ENCODE measurements at places on chromosomes 3 and 15.

GRCh38 chr3:104257486-104257885 is 1109.2 kb upstream of the ALCAM start:
- DNase-seq, result no peak

DNA sequence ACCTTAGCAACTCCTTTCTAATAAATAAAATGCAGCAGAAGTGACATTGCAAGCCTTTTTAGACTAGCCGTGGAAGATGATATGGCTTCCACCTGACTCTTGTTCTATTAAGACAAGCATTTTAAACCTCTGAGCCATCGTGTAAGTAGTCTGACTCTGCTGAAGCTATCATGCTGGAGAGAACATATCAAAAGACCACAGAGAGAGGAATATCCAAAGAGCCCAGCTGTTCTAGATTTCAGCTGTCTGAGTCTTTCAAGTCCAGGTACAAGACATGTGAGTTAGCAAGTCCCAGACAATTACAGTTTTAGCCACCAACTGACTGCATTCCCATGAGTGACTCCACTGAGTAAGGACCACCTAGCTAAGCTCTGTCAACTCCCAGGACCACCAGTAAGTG is 517.0 kb upstream of the NAALADL2 start:
- DNase-seq, result peak; percentile 40

DNA sequence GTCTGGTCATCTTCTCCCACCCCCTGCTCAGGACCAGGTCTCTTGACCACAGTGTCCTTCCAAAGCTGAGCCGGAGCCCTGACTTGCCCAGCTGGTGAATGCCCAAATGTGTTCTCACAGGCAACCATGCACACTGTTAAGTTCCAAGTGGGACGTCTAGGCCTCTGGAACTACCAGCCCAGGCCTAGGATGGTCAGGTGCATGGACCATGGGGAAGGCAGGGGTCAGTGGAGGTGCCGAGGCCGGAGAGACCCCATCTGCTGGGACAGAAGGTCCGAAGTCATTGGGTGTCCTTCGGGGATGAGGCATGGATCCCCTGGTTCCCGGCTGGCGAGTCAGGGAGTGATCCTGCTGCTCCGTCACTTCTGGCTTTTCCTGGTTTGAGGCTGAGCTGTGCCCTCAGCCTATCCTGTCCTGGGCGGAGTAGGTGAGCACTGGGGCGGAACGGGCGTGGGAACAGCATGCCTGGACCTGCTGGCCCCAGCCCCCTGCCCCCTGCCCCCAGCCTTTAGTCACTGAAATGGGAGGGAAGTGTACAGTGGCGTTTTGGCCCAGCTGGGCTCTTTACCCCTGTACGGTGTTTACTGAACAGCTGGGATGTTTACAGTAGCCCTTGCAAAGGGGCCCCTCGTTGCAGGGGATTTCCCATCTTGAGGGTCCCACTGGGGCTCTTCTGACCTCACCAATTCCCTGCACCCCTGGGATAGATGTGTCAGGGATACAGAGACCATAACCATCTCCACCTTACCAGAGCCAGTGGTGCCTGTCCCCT is 12.1 kb downstream of the SEMA3F start:
- no peak for DNase-seq

- no peak for DNase-seq
Observed at GRCh38 chr3:46378426-46378942, 7.7 kb downstream of the CCR5 start.

- no peak for DNase-seq
Observed at GRCh38 chr3:102224171-102224570, 210.6 kb upstream of the ZPLD1 start.

DNA sequence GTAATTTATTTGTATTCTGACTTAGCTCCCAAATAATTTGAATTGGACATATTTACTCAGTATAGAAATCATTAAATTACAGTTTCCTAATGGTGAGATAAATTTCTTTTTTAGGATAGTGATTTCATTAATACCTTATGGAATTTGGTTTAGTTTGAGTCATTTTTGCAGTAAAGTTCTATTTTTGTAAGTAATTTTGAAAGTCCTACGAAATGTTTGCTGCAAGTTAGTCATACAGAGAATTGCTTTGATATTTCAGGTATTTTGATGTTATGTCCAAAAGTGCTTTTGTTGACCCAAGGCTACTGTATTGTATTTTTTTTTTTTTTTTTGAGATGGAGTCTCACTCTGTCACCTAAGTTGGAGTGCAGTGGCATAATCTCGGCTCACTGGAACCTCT is 41.7 kb downstream of the TCF12 start:
- DNase-seq, result no peak

- no peak for DNase-seq
Observed at GRCh38 chr3:47476330-47476626, 537 bp upstream of the SCAP start.

DNA sequence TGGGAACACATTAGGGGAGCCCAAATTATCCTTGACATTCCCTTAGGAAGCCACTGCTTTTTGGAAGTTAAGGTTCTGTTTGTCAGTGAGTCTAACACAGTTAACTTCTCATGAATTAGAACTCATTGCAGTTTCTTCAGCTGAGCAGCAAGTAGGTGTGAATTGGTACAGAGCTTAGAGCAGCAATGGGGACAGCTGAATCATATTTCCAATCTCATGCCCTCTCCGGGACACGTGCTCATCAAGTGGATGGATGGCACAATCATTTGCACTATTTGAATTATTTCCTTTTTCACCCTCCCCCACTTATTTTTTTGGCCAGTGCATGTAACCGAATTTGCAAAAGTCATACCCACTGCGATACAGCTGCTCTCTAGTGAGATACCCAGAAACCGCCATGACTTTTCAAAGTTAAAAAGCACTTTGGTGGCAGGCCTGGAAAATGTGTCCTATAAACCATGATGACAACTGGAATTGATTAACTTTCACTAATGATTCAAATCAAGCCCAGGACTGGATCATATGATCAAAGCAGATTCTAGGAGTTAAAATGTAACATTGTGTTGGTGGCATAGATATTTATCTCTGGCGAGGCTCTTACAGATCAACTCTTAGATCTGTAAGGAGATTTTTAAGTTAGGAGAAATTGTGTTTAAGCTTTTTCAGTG is 76.4 kb downstream of the EBLN2 start:
- DNase-seq, result no peak

- peak; percentile 61 for DNase-seq
Observed at GRCh38 chr3:192816351-192816750, 89.0 kb upstream of the FGF12 start.

- DNase-seq, result peak; percentile 57
Observed at GRCh38 chr3:40899286-40899712, 300.0 kb upstream of the CTNNB1 start.

DNA sequence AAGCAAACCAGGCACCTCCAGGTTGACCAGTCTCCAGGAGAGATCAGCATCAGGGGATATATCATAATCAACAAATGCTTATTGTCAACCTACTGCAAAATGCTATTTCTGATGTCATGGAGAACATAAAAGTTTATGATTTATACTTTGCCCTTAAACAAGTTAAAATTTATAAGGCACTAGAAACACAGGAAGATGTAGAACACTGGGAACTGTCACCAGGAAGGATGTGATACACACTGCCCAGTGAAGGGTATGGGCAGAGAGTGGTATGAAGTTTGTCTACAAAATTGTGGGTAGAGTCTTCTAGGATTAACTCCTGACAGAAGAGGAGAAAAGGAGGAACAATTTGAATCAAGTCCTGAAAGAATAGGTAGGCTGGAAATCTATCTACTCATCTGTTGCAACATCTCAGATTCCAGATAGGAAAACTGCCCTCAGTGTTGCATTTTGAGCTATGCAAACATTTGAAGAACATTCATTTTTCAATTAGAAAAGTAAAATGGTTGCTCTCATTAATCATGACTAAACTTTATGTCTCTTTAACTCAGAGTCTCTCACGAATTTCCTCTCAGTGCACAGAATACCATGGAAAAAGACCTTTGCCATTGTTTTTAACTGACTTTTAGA is 105.9 kb upstream of the SKOR1 start:
- no peak for DNase-seq

GRCh38 chr15:25635191-25635590 is 196.4 kb upstream of the UBE3A start:
- DNase-seq, result no peak

GRCh38 chr3:107208100-107208499 is 169.1 kb upstream of the CCDC54 start:
- peak; percentile 75 for DNase-seq

- no peak for DNase-seq
Observed at GRCh38 chr3:159848348-159849118, 140.1 kb upstream of the IL12A start.

- no peak for DNase-seq
Observed at GRCh38 chr3:4398120-4398940, 68.7 kb downstream of the SUMF1 start.

DNA sequence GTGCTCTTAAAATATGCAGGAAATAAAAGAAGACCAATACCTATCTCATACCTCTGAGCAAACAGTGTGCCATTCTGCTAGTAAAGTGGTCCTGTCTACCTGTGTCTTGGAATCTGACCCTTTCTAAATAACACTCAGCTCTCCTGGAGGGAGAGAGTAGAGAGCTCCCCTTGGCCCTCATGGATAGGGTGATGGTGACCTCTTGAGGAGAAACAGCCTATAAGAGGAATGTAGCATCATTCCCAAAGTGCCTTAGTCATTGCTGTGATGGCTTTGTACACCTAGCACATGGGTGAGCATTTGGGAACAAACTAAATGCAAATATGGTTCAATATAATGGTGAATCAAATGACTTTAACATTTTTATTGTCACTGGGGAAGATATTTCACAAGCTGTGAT is 10.0 kb downstream of the SNTN start:
- DNase-seq, result no peak

GRCh38 chr15:42772144-42772543 is 35.2 kb upstream of the CDAN1 start:
- no peak for DNase-seq

GRCh38 chr3:167823738-167824137 is 88.2 kb downstream of the SERPINI1 start:
- no peak for DNase-seq

DNA sequence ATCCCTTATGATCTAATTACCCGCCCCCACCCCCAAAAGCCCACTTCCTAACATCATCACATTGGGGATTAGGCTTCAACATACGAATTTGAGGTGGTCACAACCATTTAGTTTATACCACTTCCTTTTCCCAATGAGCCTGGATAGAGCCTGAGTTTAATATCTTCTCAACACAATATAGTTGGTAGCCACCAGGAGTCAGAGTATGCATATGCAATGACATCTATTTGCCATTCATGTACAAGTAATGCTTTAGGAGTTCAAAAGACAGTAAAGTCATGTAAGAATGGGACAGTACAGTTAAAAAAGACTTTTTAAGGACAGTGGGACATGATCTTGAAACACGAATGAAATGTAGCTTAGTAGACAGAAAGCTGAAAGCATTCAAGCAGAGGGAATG is 172.4 kb downstream of the DCLK3 start:
- DNase-seq, result no peak

- DNase-seq, result no peak
Observed at GRCh38 chr3:76199382-76199781, 414.0 kb upstream of the ZNF717 start.

DNA sequence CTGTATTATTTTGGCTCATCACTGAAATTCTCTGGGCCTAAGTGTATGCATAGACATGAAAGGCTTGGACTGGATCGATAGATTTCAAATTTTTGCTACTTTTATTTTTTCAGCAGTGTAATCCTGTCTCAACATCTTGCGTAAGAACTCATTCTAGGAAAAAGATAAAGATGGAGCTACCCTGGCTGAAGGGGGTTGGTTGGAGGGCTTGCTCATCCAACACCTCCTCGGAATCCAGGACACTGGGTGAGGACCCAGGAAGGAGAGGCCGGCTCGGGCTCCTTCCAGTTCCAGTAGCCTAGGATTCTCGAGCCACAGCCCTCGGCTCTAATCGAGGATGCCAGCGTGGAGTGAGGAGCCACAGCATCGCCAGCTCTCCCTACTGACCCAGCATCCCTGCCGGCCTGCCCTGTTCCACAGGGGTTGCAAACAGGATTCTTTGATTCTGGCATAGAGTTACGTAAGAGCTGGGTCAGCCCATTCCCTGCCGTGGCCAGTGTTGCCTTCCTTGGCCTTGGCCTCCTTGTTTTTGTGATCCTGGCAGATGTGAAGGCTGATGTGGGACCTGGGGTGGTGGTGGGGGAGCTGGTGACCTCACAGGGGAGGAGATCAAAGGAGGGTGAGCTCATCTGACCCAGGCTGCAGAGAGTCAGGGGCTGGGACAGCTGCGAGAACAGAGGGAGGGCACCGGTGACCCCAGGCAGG is 149.5 kb downstream of the ALDH1A2 start:
- DNase-seq, result no peak

GRCh38 chr3:149442851-149443544 is 31.5 kb upstream of the TM4SF4 start:
- DNase-seq, result peak; percentile 17

- DNase-seq, result no peak
Observed at GRCh38 chr3:159131376-159131775, 329.5 kb downstream of the MFSD1 start.

GRCh38 chr15:89171136-89172072 is 50.0 kb downstream of the RLBP1 start:
- peak; percentile 48 for DNase-seq

GRCh38 chr3:63492464-63492863 is 160.0 kb upstream of the SNTN start:
- DNase-seq, result no peak

DNA sequence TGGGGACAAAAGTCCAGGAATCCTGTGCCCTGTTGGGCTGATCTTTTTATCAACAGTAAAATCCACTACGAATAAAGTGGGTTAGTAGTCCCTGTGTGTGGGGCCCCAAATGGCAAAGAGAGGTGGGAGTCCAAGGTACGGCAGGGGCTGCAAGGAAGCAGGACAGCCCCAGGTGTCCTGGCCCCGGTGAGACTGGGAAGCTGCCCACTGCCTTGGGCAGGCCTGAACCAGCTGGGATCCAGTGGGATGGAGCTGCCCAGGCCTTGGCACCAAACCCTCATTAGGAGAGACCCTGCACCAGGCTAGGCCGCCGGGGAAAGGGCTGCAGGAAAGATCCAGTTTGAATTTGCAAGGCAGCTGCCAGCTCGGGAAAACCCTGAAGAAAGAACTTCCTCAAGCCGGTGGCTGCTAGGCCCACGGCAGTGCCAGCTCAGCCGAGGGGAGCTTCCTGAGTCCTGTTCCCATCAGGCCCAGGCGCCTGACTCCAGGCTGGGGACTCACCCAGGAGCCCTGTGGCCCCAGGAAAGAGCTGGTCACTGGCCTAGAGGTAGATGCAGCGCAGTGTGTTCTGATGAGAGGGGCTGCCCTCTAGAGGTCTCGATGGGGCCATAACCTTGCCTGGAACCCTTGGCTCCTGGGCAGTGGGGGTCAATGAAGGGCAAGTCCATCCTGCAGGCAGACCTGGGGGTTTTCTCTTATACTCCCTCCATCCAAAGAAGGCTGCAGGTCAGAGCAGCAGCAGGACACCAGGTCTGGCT is 14.4 kb upstream of the GNAI2 start:
- no peak for DNase-seq
